ENCODE measurements at places on chromosomes 1 and 21.
A peak's percentile ranks its signal among the peaks of the same experiment; 100 is the strongest.

- DNase-seq: peak; percentile 56
Observed at GRCh38 chr1:203320591-203321272, 15.4 kb downstream of the BTG2 start.

DNA sequence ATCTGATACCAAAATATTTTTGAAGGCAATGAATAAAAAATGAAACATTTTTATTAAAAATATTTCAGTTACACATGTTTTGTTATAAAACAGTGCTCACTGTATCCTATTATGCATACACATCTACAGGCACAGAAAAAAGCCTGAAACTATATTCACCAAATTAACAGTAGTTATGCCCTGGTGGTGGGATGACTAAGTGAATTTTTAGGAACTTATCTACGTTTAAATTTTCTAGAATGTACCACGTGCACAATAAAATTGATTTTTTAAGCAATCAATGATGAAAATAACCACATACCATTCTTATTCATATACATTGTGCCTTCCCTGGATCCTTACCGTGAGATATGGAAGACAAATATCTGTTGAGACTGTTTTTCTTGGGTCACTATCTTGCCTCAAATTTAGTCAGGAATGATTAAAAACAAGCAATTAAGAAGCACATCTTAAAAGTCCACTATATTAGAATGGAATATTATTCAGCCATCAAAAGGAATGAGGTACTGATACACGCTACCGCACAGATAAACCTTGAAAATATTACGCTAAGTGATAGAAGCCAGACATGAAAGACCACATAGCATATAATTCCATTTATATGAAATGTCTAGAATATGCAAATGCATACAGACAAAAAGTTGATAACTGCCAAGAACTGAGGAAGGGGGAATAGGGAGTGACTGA, 17.4 kb downstream of the TP53BP2 start:
- DNase-seq: no peak

DNA sequence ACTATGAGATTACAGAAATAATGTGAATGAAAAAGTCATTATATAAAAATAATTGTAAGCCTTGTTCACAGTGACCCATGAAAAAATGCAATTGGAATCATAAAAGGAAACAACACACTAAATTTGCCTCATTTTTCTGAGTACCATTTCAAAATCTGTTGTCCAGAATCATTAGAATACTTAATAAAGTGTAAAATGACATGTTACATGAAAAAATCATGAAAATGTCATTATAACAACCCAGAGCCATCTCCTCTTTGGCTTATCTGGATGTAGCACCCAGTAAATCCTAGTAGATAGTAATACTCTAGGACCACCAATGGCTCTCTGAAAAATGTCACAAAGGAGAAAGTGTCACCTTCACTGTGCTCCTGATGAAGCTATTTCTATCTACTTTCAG, 76.5 kb downstream of the DDAH1 start:
- no peak for DNase-seq

DNA sequence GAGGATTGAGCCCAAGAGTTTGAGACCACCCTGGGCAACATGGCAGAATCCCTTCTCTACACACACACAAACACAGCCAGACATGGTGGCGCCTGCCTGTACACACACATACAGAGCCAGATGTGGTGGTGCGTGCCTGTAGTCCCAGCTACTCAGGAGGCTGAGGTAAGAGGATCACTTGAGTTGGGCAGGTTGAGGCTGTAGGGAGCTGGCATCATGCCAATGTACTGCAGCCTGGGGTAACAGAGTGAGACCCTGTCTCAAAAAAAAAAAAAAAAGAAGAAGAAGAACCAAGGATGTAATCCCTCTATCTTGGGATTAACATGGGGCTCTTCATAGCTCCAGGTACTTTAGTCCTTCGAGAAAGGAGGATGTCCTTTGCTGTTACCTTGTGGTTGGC, 29.4 kb upstream of the PIGV start:
- no peak for DNase-seq

DNA sequence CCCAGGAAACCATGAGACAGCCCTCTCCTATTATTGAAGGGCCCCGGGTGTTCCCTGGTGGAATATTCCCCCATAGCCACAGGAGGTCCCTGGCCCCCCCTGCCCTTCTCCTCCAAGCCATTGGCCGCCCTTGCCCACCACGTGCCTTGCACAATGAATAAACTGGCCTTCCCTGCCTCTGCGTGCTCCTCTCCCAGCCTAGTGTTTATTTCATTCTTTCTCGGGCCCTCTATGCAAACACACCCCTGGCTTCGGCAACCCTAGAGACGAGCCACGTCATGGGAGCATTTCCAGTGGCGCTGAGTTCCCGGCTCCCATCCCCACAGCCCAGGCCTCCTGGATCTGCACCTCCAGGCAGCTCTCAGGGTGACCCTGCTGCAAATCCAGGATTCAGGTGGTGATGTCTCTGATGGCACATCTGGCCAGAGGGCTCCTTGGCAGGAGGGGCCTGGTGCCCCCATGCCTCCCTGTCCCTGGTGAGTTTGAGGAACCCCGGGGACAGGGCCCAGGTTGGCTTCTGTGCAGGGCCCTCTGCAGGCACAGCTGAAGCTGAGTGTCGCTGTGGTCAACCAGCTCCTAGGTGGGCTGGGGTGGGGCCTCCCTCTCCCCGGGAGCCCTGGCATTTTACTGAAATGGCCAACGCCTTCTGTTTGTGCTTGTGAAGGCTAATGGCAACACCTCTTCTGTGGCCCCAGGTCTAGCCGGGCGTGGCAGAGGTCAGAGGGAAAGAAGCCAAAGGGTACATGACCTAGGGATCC, 6.2 kb downstream of the KRTAP10-12 start:
- DNase-seq: no peak

- no peak for DNase-seq
Observed at GRCh38 chr1:39938856-39939255, 16.1 kb upstream of the MFSD2A start.

GRCh38 chr1:94617957-94618739, 76.6 kb upstream of the F3 start:
- DNase-seq: no peak

GRCh38 chr1:100860397-100860991, 34.1 kb downstream of the EXTL2 start:
- peak; percentile 13 for DNase-seq

DNA sequence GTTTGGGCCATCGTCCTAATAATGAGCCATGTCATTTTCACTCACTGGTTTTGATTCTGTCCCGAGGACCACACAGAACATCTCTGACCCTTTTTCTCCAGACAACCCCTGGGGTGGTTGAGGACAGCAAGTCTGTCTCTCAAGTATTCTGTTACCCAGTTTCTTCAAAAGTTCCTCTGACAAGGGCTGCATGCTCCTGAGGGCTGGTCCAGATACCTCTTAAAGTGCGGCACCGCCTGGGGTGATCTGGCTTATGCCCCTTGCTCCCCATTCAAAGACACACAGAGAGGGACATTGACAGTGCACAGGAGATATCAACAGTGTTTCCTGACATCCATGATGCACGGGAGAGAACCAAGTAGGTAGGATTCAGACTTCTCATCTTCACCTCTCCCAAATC, 132.9 kb upstream of the EDN2 start:
- DNase-seq: no peak

GRCh38 chr1:8525216-8525557, 207.3 kb downstream of the SLC45A1 start:
- DNase-seq: peak; percentile 64

- no peak for DNase-seq
Observed at GRCh38 chr1:2911421-2912178, 109.7 kb upstream of the ACTRT2 start.

- DNase-seq: no peak
Observed at GRCh38 chr1:98260839-98261238, 340.0 kb upstream of the DPYD start.

DNA sequence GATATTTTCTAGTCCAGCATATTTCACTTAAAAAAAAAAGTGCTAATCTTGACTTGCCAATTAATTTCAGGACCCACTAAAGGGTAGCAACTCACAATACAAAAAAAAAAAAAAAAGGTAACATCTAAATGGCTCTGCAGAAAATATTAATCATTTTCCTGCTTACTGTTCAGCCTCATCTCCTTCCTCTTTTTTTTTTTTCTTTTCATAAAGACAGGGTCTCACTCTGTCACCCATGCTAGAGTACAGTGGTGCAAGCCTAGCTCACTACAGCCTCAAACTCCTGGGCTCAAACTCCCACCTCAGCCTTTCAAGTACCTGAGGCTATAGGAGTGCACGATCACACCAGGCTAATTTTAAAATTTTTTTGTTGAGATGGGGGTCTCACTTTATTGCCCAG, 30.4 kb downstream of the TTC13 start:
- DNase-seq: no peak

DNA sequence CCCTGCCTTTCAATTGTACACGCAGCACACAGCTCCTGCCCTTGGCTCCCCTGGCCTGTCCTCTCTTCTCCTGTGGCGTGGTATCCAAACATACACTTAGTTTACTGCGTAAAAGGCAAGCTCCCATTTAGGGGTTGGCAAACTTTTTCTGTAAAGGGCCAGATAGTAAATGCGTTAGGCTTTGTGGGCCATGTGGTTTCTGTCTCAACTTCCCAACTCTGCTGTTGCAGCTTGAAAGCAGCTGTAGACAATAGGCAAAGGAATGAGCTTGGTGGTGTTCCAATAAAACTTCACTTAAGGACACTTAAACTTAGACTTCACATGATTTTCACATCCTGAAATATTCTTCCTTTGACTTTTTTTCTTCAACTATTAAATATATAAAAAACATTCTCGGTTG, 63.3 kb downstream of the RHOU start:
- DNase-seq: no peak

- peak; percentile 85 for DNase-seq
Observed at GRCh38 chr1:4654764-4655673, 610 bp downstream of the AJAP1 start.

- DNase-seq: no peak
Observed at GRCh38 chr1:41629141-41629540, 144.7 kb upstream of the EDN2 start.

GRCh38 chr1:92299477-92300150, 755 bp downstream of the RPAP2 start:
- DNase-seq: no peak

DNA sequence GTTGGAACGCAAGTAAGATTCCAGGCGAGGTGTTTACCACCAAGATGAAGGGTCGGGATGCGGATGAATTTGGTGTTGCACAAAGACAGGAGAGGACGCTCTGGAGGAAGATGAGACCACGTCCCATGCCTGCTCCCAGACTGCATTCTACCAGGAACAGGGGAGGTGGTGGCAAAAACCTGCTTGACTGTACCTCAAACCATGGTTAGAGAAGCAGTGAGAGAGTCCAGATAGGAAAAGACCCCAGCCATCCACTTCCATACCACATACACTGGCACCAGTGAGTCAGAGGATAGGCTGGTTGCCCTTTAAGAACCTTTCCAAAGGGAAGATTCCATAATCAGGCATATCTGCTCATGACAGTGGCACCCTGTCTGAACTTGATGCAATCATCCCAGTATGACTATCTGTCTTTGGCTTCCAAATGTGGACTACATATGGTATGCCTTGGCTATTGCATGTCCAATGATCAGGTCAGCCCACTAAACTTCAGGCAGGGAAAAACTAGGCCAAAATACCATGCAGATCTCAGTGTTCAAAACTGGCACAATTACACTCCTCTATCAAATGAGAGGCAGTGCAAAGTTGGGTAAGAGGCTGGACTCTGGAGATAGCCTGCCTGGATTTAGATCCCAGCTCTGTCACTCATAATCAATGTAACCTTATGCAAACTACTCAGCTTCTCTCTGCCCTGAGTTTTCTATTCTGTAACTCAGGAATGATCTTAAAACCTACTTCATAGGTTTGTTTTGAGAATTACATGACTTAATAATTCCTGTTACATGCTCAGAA, 20.6 kb downstream of the NPR1 start:
- no peak for DNase-seq

GRCh38 chr1:159030311-159030710, 20.6 kb downstream of the IFI16 start:
- no peak for DNase-seq

DNA sequence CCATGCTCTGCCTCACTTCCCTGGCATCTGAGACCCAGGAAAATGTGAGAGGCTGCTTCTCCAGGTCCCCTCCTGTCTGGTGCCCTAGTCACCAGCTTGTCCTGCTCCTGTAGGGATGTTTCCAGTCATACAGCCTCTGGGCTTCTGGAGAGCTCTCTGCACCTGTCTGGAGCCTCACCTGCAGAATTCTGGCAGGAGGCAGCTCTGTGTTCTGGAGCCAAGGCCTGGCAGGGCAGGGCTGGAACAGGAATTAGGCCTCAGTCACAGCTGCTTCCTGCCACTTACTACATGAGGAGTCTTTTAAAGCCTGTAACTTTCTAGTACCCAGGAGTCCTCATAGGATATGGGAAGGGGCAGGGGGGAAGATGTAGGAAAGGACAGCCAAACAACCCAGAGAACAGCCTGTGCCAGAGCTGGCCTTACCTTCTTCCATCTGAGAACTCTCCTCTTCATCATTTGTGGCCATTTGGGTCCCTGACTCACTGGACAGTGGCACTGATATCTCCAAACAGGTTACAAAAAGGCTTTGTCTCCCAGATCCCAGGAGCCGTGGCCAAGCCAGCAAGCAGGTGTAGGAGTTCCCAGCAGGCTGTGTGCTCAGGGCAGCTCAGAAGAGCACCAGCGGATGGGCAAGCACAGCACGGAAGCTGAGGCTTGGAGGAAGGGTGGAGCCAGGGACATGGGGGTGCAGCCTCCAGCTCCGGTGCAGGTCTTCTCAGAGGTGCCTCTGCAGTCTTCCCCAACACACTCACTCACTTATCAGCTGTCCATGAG, 31.4 kb upstream of the ARTN start:
- DNase-seq: no peak

DNA sequence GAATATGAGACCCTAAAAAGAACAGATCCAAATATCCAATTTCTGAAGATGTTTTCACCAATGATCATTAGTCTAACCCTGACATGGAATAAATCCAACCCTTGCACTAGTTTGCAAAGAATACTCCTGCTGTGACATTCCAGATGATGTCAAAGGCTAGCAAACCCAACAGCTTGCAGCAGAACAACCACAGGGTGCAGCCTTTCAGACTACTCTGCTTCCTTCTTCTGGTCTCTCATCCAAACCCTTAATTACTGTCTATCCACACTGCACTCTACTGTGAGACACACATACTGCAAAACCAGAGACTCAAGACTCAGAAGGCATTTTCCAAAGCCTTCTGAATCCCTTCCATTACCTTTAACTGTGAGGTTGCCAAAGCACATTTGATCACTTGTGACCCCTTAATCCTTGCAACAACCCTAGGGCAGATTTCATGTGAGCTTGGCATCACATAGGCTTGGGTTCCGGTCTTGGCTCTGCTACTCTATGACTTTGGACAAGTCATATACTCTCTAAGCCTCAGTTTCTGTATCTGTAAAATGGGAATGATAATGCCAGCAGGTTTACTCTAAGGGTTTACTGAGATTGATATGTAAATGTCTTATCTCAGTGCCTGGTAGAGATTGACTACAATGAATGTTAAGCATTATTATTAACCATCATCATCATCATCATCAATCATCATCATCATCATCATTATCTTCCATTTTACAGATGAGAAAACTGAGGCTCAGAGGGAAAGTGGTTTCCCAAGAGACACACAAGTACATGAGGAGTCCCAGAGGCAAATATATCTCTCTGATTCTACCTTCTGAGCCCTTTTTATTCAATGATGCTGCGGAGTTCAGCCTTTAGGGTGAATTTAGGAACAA, 94.5 kb downstream of the SYF2 start:
- no peak for DNase-seq

Data from neural progenitor cell (in vitro differentiated cells).